ENCODE measurements at places on chromosomes 1 and 21. TPM values are rescaled to one million over a fixed set of nuclear protein-coding genes. Genes with fewer than 3 reads are reported as not detected.

DNA sequence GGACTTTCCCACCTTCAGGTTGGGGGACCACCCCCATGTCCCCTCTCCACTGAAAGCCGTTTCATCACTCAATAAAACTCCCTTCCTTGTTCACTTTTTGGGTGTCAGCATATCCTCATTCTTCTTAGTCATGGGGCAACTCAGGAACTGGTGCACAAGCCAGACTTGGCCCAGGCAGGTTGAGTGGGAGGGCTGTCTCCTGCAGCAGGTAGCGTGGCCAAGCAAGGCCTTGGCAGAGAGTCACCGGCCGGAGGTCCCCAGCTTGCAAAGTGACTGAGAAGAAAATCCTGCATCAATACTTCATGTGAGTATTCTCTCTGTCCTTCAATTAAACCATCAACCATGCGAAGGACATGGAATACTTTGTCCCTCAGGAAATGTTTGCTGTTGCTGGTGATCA lies 148.9 kb downstream of the RHOU start:
- DNase-seq = no peak

DNA sequence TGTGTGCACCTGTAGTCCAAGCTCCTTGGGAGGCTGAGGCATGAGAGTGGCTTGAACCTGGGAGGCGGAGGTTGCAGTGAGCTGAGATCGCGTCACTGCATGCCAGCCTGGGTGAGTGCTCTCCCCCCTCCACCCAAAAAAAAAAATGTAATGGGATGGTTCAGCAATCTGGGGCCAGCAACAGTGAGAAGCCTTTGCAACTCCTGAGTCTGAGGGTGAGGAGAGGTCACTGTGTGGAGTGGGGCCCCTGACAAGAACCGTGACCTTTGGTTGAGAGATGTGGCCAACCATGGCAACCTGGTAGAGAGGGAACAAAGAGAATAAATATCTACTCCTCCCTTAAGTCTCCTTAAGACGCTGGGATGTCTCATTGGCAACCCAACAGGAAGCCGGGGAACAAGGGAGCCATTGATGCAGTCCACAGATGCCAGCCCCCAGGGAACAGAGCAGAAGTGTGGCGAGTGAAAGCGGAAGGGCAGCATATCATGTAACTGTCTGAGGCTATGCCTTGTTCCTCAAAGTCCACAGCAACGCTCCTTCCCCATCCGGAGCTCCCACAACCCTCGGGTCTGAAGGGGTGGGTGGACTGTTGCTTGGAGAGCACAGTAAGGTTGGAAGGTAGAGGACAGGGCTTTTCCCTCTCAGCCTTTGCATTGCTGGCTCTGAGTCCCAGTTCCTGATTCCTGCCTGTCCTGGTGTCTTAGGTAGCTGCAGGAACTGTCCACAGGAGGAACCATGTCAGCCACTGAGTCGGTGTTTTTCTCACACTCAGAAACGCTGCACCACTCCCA lies 8.3 kb downstream of the TRNP1 start:
- no peak for DNase-seq

DNA sequence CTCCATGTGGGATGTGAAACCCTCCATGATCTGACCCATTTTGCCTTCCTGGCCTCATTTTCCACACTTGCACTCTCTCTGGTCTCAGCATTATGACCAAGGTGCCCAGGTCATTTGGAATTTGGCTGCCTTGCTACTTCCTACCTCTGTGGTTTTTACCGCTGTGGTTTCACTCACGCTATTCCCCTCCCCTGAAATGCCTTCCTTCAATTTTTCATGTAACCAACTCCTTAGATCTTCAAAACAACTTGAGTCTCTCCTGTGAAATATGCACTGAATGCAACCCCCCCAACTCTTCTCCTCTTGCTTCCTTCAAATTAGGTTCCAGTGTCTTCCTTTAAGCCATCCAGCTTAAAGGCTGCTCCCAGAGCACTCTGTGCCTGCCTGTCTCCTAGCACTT lies 50.1 kb downstream of the PHC2 start:
- DNase-seq = no peak

Gene SLC45A1
- total RNA-seq = 2.3 TPM

Gene CD160
- total RNA-seq = not detected

DNA sequence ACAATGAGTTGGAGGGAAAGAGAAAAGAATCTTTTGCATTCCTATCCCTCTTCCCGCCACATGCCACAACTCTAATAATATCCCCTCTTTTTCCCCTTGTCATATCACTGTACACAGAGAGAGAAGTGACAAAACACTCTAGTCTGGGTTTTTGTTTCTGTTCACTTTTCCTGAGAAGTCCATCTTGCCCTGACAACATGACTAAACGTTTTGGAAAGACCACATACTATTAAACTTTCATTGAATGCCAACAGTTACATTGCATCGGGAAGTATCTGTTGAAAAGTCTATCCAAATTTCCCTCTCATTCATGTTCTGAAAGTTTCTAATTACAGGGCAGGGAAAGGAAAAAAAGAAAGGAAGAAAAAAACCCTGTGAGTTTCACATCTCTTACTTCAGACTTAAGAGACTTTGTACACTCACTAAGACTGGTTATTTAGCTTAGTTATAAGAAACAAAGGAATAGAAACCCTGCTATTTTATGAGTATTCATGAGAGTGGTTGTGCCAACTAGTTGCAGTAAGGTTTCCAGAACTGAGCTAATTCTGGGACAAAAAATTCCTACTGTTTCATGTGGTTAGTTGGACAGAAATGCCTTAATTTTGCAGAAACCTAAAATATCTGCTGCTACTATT lies 16.9 kb downstream of the PLA2G4A start:
- no peak for DNase-seq

- no peak for DNase-seq
Observed at GRCh38 chr1:227730630-227731151, 4.4 kb downstream of the JMJD4 start.

DNA sequence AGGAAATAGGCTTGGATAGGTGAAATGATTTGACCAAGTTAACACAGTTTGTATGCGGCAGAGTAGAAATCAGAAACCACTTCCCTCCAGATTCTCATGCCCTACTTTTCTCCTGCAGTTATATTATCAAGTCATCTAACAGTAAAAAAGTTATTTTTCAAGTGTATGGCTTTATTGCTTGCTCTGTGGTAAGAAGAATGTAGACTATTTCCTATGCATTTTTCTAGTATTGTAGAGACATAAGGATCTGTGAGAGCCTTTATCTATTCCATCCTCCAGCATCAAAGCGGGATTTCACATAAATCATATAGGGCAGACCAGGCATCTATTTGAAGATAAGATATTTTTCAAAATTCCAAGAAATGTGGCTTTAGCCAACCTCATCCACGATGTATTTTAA lies 208.5 kb downstream of the TTLL7 start:
- DNase-seq = no peak

Gene PDZK1
- not detected for total RNA-seq

DNA sequence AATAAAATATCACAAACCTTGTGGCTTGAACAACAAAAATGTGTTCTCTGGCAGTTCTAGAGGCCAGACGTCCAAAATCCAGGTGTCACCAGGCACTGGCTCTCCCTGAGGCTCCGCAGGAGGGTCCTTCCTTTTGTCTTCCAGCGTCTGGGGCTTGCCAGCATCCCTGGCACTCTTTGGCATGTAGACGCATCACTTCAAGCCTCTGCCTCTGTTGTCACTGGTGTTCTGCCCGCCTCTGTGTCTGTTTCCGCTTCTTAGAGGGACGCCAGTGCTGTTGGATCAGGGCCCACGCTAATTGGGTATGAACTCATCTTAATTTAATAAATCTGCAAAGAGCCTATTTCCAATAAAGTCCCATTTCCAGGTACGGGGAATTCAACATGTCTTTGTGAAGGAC lies 273.7 kb upstream of the C1orf174 start:
- DNase-seq = no peak

DNA sequence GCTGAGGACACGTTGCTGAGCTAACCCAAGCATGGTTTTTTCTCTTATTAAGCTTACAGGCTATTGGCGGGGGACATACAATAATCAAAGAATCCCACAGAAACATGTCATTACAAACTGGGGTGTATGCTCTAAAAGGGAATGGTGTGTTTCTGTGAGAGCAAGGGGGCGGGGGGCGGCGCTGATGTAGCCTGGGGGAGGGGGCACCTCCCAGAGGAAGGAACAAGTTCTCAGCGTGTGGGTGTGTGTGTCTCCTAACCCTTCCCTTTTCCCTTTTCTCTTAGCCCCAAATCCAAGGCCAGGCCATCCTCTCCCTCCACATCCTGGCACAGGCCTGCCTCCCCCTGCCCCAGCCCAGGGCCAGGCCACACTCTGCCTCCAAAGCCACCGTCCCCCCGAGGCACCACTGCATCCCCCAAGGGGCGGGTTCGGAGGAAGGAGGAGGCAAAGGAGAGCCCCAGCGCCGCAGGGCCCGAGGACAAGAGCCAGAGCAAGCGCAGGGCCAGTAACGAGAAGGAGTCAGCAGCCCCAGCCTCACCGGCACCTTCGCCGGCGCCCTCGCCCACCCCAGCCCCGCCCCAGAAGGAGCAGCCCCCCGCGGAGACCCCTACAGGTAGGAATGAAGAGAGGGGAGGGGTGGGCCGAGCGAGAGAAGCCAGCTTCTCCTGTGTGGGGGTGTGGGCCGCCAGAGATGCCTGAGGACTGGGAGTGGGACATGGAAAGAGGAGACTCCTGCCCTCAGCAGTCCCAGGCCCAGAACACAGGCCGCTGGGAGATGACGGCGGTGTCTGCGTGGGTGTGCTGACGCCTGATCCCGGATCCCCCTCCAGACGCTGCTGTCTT lies 21.9 kb downstream of the MAP7D1 start:
- no peak for DNase-seq

Gene GNG12
- 102 TPM for total RNA-seq

Gene SPRR3
- total RNA-seq = not detected

GRCh38 chr1:5388622-5389021 lies 603.6 kb downstream of the NPHP4 start:
- no peak for DNase-seq

Gene TNFRSF14
- total RNA-seq = 26.6 TPM

- DNase-seq = no peak
Observed at GRCh38 chr1:25828491-25828890, 8.7 kb downstream of the MTFR1L start.

DNA sequence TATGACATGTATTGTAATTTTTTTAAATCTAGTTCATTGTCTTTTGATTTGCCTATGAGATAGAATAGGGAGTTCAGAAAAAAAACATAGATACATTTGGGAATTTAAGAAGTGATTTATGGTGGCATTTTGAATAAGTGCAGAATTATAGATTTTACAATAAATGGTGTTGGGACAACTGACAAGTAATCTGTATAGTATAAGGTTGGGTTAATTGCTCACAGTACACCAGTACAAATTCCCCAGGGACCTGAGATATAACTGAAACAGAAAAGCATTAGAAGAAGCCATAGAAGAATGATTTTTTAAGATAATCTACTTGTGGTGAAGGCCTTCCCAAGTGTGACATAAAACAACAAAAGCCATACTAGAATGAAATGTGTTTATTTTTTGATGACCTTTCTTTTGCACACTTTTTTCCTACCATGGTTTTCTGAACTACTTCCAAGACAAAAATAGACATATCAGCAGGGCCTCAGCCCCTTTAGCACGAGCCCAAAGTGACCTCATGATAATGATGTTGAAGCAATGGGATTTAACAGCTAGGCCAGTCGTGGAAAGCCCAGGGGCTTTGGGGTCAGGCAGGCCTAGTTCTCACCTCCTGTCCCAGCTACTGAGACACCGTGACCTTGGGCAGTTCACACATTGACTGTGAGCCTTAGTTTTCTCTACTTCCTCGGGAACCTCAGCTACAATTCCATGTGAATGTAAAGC lies 87.4 kb downstream of the GREM2 start:
- no peak for DNase-seq

Gene CDC20
- total RNA-seq = 0.93 TPM

Gene ICOSLG
- total RNA-seq = 1.7 TPM

All from omental fat pad (tissue), 4 donors.